ENCODE measurements at places on chromosomes 5 and 9. TPM values are rescaled to one million over a fixed set of nuclear protein-coding genes. Genes with fewer than 3 reads are reported as not detected.
A peak's percentile ranks its signal among the peaks of the same experiment; 100 is the strongest.

DNA sequence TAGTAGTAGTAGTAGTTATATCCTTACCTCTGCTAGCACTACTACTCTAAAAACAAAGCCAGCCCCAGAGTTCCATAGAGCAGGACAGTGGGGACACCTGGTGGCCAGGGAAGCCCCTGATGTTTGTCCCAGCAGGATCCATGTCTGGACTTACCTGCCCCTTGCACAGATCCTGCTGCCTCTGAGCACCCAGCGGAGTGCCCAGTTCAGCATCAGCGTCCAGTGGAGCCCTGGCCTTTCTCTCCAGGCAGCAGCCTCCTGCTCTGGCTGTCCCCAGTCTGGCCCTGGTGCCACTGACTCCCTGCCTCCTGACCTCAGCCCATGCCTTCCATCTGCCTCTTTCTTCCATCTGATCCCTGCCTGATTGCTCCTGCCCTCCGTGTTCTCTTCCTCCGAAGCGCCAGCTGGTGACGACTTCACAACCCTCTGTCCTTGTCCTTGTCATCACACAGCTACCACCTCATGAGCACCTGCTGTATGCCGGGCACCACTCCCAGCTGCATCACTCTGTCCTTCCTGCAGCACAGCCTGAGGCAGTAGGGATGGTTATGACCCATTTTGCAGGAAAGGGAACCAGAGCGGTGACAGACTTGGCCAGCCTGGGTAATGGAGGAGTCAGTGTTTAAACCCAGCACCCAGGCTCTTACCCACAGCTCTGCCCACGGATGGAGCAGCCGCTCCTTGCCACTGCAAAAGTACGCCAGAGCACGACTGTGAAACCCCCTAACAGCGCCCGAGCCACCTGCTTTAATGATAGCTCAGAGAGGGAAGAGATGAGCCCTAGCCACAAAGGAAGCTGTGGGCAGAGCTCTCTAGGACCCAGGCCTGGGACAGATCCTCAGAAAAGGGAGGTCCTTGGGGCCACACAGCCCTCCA is 11.5 kb downstream of the SARDH start:
- no peak for DNase-seq

DNA sequence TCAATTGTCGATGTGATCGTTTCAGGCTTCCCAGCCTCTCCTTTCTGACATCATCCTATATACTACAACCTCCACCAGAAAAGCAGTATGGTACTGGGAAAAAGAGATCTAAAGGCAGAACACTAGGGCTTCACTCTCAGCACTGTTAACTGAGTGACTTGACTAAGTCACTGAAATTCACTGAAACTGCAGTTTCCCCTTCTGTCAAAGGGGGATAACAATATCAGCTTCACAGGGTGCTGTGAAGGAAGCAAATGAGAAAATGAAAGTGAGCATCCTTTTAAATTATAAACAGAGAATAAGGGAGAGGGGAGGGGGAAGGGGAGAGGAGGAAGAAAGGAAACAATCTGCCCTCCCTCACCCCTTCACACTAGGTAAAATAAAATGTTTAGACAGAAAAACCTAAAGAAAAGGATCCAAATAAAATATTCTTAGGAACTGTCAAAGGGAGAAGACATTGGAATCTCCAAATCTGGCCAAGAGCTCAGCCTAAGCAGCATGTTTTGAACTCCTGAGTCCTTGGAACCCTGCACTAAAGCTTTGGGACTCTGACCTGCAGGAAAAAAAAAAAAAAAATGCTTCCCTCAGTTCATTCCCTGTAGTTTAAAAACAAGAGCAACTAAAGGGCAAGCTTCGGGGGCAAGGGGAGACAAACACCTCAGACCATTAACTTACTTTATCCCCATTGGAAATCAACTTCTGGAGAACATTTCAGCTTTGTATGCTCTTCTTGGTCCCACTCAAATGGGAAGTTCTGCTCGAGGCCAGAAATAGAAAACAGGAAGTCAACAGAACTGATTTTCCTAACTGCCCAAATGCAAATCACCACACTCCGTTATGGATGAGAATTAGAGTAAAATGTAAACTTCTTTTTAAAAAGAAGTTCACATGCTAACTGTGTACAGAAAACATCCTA is 178.3 kb downstream of the DEPDC1B start:
- DNase-seq = no peak

DNA sequence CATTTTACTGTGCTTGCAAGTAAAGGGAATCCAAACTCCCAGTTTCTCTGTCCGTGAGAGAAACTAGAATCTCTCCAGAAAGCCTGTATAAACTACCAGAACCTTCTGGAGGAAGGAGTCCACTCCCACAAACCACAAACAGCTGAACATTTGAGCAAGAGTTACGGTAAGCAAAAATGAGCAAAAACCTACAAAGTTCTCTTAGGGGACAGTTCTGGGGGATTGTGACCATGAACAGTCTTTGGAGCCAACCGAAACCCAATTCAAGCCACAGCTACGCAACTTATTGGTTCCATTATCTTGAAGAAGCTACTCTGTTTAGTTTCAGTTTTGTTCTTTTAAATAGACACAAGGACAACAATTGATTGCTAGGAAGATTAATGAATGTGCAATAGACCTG is 330.6 kb downstream of the ASTN2 start:
- DNase-seq = no peak

DNA sequence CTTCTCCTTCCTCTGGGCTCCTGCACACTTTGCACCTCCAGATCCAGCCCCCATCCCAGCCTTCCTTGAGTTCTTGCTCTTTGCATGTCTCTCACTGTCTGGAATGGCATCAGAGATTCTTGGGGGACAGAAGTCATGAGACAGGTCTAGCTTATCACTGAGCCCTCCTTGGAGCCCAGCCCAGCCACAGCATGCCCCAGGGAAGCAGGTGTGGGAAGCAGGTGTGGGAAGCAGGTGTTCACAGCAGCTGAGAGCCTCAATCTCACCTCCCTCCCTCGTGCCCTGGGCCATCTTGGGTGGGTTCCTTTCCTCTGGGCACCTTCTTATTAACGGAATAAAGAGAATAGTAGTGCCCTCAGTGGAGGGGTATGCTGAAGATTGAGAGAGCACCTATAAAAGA is 27.2 kb downstream of the SLC6A7 start:
- no peak for DNase-seq

- no peak for DNase-seq
Observed at GRCh38 chr9:91059713-91060112, 258.1 kb downstream of the SYK start.

DNA sequence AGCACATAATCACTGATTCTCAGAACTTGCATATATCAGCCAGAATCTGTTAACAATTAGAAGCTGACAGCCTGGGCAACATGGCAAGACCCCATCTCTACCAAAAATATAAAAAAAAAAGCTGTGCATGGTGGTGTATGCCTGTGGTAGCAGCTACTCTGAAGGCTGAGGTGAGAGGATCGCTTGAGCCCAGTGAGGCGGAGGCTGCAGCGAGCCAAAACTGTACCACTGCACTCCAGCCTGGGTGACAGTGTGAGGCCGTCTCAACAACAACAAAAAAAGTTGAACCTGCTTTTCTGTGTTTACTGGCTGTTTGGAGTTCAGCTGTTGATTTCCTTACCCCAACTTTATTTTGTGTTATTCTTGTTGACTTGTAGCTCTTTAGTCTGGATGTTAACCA is 66.8 kb downstream of the GOLPH3 start:
- DNase-seq = no peak

DNA sequence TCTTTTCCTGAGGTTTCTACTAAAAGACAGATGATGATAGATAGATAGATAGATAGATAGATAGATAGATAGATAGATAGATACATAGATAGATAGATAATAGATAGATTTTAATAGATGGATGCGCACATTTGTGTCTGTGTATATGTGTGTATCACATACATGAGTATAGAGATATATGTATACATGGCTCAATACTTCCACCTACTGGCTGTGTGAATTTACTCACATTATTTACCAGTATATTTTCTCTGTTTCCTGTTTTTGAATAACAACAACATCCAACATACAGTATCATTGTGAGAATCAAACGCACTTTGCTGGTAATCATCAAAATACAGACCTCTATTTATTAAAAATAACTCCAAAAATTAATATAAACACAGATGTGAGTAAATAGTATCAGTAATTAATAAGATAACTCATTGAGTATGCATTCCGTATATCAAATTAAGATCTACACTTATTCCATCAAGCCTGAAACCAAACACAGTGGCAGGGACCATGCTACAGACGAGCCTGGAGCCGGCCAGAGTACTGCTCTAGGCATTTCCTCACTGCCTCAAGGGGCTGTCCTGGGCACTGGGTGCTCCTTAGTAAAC is 338.0 kb downstream of the SEMA5A start:
- peak; percentile 35 for DNase-seq

DNA sequence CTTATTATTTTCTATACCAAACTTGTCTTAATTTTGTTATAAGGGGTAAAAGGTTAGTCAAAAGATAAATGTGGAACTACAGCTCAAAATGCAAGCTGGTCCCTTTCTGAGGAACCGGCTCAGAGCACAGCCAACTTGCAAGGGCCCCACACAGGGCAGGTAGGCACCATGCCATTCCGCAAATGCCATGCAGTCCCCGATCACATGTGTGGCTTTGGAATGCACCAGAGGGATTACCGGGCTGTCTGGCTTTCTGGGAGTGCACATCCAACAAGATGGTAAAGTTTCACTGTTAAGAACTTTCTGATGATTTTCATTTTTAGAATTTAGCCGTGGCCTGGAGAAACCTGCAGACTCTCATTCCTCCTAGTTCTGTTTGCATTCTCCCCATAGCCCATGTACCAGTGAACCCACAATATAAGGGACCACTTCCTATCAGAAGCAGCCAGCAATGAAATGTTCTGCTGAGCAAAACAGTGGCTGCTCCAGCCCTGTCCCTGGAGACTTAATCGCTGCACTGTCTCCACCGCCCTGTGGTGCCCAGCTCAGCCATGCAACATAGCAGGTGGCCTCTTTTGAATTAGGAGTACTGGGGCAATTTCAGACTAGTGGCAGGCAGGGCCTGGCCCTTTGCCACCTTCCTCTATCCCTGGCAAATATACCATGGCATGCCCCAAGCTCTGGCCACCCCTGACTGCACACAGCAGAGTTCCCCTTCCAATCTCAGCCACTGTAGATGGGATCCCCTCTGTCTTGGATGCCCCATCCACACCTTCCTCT is 11.4 kb downstream of the SHB start:
- DNase-seq = no peak

GRCh38 chr5:34496701-34497469 is 159.2 kb upstream of the RAI14 start:
- no peak for DNase-seq

DNA sequence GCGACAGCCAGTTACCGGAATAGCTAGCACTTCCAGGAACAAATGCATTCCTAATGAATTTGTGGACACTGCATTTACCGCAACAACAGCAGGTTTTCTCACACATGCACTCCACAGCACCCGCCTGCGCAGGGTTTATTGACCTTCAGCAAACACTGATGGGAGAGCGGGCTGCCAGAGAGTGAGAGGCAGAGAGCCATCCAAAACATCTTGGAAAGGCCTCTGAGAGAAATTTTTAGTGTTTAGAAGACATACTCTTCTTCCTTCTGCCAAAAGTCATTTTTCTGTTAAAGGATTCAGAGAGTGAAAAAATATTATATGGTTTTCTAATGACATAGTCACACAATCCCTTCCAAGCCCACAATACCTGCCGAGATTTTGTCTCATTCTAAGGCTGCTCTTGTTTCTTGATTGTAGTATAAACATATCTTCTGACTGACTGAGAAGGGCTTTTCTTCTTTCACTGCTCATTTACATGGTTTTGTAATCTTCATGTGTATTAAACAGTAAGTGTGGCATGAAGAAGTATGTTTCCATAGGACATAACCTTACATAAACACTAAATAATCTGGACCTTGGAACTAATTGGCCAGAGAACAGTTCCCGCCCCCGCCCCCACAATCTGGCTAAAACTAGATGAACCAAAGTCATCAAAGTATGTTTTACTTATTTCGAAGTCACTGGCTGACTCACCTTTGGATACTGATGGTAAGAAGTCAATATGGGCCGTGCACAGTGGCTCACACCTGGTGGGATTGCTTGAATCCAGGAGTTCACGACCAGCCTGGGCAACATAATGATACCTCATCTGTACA is 432.5 kb upstream of the MEF2C start:
- DNase-seq = no peak

DNA sequence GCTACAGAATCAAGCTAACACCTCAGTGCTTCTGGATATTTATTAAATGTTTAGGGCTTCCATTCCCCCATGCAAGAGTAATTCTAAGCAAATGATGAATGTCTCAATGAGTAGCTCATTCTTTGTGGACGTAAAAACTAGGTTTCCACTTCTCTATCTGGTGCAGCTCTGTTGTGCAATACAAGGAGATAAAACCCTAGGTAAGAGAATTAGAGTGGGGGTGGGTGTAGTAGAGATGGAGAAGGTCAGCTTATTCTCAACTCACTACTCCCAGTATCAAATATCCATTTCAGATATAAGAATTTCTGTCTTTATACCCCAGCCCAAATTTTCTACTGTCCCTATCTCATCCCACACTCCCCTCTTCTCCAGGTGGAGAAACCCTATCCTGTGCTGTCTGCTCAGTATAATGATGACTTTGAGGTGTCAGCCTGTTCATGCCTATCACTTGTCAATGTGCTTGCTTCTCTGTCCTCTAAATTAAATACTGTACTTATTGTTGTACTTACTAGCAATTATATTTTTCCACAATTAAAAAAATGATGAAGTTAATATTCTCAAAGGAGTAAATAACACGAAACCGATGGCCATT is 4.3 kb upstream of the FYB1 start:
- no peak for DNase-seq

DNA sequence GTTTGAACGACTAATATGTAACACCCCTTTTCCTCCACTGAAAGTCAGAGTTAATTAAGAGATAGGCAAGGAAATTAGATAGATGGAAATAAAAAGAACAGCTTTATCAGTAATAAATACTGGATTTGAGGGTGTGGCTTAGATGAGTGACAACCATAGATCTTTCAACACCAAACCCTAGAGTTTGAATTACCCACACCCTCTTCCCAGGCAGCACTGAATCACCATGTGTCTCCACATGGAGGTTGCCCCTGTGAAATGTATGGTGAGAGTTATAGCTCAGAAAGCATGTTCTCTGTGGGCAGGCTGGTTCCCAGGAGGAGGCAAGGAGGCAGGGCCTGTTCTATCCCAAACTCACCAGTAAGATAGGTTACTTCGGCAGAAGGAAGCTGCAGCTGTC is 69.7 kb downstream of the TMEM174 start:
- DNase-seq = no peak

- no peak for DNase-seq
Observed at GRCh38 chr5:89908876-89909275, 500.7 kb downstream of the CETN3 start.

DNA sequence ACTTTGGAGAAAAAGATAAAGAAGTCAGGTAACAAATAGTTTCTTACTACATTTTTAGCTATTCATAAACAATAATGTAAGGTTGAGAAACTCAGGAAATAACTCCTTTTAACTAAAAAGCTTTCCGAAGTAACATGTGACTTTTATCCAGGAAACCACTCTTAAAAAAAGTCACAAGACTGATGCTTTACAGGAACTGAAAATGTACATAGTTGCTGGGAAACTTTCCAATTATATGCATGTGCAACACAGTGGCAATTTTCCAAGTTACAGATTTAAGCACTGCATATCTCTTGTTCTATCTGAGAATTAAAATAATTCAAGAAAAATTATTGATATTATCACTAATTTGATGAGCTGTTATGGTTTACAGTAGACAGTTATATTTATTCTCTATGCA is 105.2 kb downstream of the CDH10 start:
- DNase-seq = no peak

The GADD45G gene
- 1.2 TPM for total RNA-seq

The FAM151B gene
- 2.8 TPM for total RNA-seq

The CA9 gene
- total RNA-seq = 0.31 TPM

The GLRA1 gene
- total RNA-seq = not detected

The PPIC gene
- total RNA-seq = 45.8 TPM

The HCN1 gene
- 0.36 TPM for total RNA-seq

The PCA3 gene
- not detected for total RNA-seq

The TOR2A gene
- 8.2 TPM for total RNA-seq

The PCDHB4 gene
- total RNA-seq = 0.26 TPM

The OR1J1 gene
- not detected for total RNA-seq
